ENCODE measurements at places on chromosomes 16 and 17.

DNA sequence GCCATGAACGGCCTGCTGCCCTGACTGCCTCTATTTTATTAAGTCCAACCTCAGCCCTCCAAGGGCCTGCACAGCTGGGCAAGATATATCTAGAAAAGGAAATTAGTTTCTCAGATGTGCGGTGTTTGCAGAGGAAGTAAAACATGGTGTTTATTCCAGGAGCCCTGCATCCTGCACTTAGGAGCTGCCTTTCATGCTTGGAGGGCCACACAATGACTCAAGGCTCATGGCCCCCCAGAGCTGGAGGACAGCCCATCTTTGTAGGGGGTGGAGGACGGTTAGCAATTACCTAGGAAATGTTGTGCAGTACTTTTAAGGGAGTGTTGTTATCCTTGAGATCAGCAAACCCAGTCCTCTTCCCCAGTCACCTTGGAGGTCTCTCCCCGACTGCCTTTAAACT, 80.5 kb downstream of the COPRS start:
- H3K36me3 ChIP-seq, result no peaks in the 10 kb centered on the region
- no peak overlapping the region for H3K27ac ChIP-seq
- DNase-seq, result no peak
- H3K4me1 ChIP-seq, result peaks cover 2% of the 10 kb centered on the region
- no peak overlapping the region for H3K4me3 ChIP-seq

DNA sequence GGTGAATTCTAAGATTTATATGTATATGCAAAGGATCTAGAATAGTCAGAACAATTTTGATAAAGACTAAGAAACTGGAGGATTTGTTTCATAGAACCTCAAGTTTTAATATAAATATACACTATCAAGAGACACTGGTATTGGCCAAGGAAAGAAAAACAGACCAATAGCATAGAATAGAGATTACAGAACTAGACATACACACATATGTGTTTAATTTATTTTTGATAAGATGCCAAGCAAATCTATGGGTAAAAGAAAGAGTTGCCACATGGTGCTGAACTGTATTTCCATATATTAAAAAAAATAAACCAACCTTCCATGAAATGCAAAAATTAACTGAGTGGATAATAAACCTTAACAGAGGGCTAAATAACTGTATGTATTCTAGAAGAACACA, 27.9 kb upstream of the LRRC37A3 start:
- no peak for DNase-seq
- H3K4me3 ChIP-seq, result no peak overlapping the region
- peaks cover 6% of the 10 kb centered on the region for H3K27me3 ChIP-seq
- no peaks in the 10 kb centered on the region for H3K4me1 ChIP-seq
- H3K36me3 ChIP-seq, result no peaks in the 10 kb centered on the region

DNA sequence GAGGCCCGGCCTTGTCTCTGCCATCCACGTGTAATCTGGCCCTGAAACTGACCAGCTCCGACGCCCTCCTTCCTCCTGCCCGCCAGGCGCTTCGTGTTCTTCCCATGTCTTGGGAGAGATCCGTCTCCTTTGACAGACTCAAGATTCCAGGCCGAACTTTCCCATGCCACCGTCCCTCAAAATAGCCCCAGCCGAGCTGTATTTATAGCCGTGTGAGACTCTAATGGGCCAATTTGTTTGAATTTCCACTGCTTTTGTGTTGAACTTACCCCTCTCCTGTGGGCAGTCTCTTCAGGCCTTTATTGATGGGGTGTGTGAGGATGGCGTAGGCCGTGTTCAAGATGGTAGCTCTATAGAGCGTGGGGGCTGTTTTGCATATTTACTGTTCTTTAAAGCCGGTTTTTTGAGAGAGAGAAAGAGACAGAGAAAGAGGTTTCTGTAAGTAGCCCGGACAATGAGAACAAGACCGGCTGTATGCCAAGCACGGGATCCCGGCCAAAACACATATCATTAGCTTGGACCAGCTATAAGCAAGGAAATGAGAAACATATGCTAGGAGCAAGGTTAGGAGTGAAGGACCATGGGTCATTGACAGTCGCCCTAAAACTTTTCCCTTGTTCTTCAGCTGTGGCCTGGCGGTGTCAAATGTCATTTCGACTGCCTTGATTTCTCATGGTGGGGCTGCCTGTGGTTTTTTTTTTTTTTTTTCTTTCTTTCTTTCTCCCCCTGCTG, 124.5 kb upstream of the ZFHX3 start:
- H3K27me3 ChIP-seq, result peaks cover 11% of the 10 kb centered on the region
- DNase-seq, result no peak
- H3K4me1 ChIP-seq, result no peaks in the 10 kb centered on the region
- no peaks in the 10 kb centered on the region for H3K36me3 ChIP-seq

DNA sequence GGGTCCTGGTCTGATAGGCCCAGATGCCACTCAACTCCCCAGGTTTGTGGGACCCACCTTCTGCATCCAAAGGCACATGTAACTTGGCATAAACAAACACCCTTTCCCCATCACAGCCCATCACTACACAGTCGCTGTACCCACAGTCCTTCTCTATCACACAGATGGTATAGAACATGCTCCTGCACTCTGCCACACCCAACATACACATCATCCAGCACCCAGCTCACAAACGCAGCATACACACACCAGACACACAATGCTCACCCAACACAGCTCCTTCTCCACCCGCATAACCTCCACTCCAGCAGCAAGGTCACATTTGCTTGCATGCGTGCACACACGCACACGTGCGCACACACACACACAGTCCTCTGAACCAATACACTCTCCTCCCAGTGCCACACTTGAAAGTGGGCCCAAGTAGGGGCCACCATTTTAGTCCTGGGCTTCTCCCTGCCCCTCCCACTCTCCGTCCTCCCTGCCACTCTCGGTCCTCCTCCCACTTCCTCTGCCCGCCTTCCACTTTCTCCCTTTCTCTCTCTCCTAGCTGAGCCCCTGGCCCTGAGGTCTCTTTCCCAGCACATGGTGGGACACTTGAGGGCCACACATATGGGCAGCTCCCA, 8.5 kb upstream of the TMEM92 start:
- no peak for DNase-seq
- H3K4me1 ChIP-seq, result peaks cover 2% of the 10 kb centered on the region
- H3K36me3 ChIP-seq, result no peaks in the 10 kb centered on the region
- H3K27me3 ChIP-seq, result peaks cover 10% of the 10 kb centered on the region
- H3K27ac ChIP-seq, result no peak overlapping the region
- no peak overlapping the region for H3K4me3 ChIP-seq

Data from activated naive CD8-positive, alpha-beta T cell treated with anti-CD3 and anti-CD28 coated beads, Interleukin-2, amount 10 ng/mL, durations not matched to agents 7 days and 5 days (primary cell).